ENCODE measurements at places on chromosomes 2 and 18. TPM values are rescaled to one million over a fixed set of nuclear protein-coding genes. Genes with fewer than 3 reads are reported as not detected.

PDCD1 gene
- 0.39 TPM for total RNA-seq

GNLY gene
- total RNA-seq = 8.0 TPM

IL36B gene
- not detected for total RNA-seq

CYP27A1 gene
- total RNA-seq = 31.9 TPM

DNA sequence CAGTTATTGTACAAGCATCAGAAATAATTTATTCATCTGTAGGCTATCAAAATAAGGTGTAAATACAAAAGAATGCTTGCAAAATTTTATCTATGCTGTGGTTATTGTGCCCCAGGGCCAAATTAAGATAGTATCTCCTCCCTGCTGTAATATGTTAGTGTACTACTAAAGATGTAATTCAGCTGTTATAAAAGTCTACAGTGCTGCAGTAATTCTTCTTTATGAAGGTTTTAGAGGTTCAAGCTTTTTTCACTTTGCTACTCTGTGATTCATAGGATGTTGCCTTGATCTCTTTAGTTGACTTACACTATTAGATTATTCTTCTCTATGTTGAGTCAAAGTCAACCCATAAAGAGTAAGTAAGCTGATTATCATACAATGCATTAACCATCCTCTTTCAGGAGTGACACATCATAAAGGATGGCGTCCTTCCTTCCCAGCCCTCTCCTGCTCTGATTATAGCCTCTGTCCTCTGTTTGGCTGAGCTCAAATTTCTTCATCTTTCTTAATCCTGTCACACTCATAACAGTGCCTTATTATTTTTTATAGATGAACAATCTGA, 29.3 kb upstream of the DYNAP start:
- no peak overlapping the region for H3K4me3 ChIP-seq
- no peak for DNase-seq
- H3K36me3 ChIP-seq = no peaks in the 10 kb centered on the region
- no peaks in the 10 kb centered on the region for H3K27me3 ChIP-seq

- H3K27ac ChIP-seq = no peak overlapping the region
- no peak for DNase-seq
- peaks cover 2% of the 10 kb centered on the region for H3K27me3 ChIP-seq
- H3K4me3 ChIP-seq = no peak overlapping the region
- H3K4me1 ChIP-seq = no peaks in the 10 kb centered on the region
Measured at GRCh38 chr2:27569398-27569797, 13.4 kb upstream of the ZNF512 start.

- peak; percentile 87 for DNase-seq
- no peaks in the 10 kb centered on the region for H3K27me3 ChIP-seq
Measured at GRCh38 chr2:190407662-190408537, at the start of gene MFSD6. Gene MFSD6, plus strand, starts transcription at chr2:190408355. Its CDS starts 27,675 bp downstream, at chr2:190436030.

- H3K27me3 ChIP-seq = no peaks in the 10 kb centered on the region
- H3K36me3 ChIP-seq = no peaks in the 10 kb centered on the region
- no peak overlapping the region for H3K27ac ChIP-seq
- peak; percentile 75 for DNase-seq
- peaks cover 8% of the 10 kb centered on the region for H3K4me1 ChIP-seq
- H3K4me3 ChIP-seq = no peak overlapping the region
Measured at GRCh38 chr18:63155169-63155852, 164.3 kb downstream of the BCL2 start.

GRCh38 chr2:190744041-190744440, 95.2 kb downstream of the NAB1 start:
- H3K4me1 ChIP-seq = no peaks in the 10 kb centered on the region
- no peaks in the 10 kb centered on the region for H3K36me3 ChIP-seq
- H3K4me3 ChIP-seq = no peak overlapping the region
- no peak overlapping the region for H3K27ac ChIP-seq
- DNase-seq = no peak
- H3K27me3 ChIP-seq = no peaks in the 10 kb centered on the region

DNA sequence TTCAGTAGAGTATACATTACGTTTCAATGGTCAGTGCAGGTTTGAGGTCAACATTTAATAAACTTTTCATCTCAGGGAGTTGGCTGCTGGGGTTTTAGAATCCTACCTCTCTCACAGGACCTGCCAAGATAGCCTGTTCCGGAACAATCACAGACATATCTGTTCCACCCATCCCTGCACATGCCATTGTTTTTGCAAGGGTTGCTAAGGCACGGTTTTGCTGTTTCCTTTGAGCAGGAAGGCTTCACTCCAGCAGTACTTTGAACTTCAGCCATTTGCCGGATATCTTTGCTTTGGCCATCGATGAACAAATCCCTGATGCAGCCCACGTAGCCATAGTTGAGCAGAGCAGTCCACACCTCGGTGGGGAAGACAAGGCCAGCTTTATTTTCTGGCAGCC, 493.8 kb downstream of the NRXN1 start:
- H3K36me3 ChIP-seq = no peaks in the 10 kb centered on the region
- no peak for DNase-seq
- H3K4me3 ChIP-seq = no peak overlapping the region
- H3K4me1 ChIP-seq = no peaks in the 10 kb centered on the region
- H3K27me3 ChIP-seq = no peaks in the 10 kb centered on the region
- no peak overlapping the region for H3K27ac ChIP-seq

DNA sequence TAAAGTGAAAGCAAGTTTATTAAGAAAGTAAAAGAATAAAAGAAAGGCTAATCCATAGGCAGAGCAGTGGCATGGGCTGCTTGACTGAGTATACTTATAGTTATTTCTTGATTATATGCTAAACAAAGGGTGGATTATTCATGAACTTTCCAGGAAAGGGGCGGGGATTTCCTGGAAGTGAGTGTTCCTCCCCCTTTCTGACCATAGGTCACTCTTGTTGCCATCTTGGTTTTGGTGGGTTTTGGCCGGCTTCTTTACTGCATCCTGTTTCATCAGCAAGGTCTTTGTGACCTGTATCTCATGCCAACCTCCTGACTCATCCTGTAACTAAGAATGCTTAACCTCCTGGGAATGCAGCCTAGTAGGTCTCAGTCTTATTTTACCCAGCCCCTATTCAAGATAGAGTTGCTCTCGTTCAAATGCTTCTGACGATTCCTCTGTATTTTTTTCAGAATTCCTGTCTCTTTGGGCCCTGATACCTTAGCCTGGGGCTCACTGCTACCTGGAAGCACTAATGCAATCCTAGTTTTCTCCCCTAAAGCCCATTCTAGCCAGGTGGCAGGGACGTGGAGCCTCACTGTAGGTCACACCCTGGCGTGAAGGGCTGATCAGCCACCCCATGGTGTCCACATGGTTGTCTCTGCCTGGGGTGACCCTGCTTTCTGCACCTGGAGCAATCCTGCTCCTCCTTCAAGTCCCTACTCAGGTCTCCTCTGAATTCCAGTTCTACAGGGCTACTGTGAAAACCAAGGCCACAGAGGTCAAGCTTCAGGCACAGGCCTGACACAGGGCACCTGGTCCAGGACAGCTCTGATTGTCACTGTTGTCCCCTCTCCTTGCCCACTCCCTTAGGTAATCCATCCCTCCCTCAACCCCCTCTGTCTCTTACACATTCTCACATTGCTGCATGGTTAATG, 6.0 kb upstream of the SLC35F6 start:
- no peaks in the 10 kb centered on the region for H3K36me3 ChIP-seq
- no peak overlapping the region for H3K4me3 ChIP-seq
- H3K4me1 ChIP-seq = no peaks in the 10 kb centered on the region

DNA sequence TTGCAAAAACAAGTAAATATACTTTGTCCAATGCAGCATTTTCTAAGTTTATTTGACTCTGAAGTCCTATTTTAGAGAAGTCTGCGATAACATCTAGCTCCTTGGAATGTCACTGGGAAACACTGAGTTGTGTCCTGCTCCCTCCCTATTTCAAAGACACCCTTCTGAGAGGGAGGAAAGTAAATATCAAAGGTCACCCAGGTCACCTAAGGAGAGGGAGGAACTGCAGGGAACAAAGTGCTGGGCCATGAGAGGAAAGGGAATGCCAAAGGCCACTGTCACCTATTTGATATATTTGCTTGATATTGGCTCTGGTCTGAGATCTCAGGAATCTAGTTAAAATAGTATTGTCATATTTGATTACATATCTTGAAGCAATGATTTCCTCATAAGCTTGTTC, 201.3 kb downstream of the GCA start:
- H3K4me1 ChIP-seq = no peaks in the 10 kb centered on the region
- H3K27me3 ChIP-seq = no peaks in the 10 kb centered on the region
- DNase-seq = no peak

DNA sequence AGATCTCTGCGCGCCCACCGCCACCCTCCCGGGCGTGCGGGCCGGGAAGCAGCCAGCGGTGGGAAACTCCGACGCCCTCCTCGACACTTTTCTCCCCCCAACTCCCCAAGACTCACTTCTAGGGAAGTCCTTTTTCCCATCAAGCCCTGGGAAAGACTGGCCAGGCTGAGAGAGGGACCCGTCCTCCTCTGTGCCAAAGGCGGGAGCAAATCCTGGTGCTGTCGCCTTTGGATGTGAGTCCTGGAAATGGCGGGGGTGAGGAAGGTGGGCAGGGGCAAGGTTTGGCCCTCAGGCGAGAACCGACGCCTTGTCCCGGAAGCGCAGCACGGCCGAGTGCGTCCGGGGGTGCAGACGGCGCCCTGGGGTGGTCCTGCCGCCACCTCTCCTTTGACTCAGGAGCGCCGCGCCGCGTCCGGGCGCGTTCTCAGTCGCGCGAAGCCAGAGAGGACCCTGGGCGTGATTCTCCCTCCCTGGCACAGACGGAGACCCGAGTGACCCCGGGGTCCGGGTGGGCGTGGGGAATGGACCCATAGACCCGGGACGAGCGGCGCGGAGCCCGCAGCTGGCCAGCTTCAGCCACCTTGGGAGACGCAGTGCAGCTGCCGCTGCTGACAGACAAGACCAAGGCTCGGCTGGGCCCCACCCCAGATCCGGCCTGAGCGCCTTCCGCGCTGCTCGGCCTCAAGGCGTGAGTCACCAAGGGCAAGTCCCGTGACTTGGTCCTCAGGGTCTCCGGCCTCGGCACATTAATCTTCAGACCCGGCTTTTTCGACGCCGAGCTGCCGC, 3.5 kb upstream of the LBX2 start:
- H3K36me3 ChIP-seq = peaks cover 1% of the 10 kb centered on the region
- no peaks in the 10 kb centered on the region for H3K4me1 ChIP-seq
- DNase-seq = peak; percentile 93
- H3K27ac ChIP-seq = no peak overlapping the region
- no peak overlapping the region for H3K4me3 ChIP-seq
- H3K27me3 ChIP-seq = no peaks in the 10 kb centered on the region

GRCh38 chr18:11780042-11780441, 71.2 kb upstream of the CHMP1B start:
- H3K36me3 ChIP-seq = no peaks in the 10 kb centered on the region
- H3K27ac ChIP-seq = no peak overlapping the region
- no peak for DNase-seq
- H3K4me3 ChIP-seq = no peak overlapping the region
- no peaks in the 10 kb centered on the region for H3K4me1 ChIP-seq

GRCh38 chr18:78612801-78613200, 366.8 kb upstream of the SALL3 start:
- no peaks in the 10 kb centered on the region for H3K36me3 ChIP-seq
- H3K4me3 ChIP-seq = no peak overlapping the region
- DNase-seq = no peak
- H3K27me3 ChIP-seq = no peaks in the 10 kb centered on the region

DNA sequence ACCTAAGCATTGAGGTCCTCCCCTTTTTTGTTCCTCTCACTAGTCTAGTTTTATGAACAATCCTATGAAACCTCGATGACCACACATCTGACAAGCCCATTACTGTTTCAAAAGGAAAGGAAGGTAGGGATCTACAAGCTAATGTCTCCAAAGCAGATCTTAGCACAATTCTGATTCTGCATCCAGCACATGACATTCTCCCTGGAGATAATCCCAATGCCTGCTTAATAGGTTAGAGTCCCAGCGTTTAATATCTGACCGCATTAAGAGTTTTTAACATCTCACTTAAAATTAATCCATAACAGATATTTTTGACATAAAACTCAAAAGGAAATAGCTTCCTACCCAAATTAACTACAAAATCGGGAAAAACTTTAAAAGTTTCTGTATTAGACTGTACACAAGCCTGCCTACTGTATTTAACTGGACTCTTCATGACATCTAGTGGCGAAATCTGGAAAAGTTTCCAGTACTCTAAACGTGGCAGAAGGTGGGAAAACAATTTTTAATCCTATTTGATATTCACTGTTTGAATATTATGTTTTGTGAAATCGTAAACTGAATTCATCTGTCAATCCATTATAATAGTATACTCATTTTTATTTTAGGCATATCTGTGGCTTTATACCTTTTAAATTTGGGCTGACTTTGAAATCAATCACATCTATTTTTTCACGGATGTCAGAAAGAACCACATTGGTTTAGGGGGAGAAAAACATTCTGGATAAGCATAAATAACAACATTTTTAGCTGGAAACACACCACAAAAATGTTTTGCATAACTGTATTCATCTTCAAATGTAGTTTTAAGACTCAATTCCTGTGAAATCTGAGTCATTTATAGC, 62.4 kb downstream of the TXNL1 start:
- H3K4me3 ChIP-seq = no peak overlapping the region
- no peaks in the 10 kb centered on the region for H3K27me3 ChIP-seq
- H3K4me1 ChIP-seq = peaks cover 2% of the 10 kb centered on the region
- DNase-seq = no peak
- no peaks in the 10 kb centered on the region for H3K36me3 ChIP-seq

DNA sequence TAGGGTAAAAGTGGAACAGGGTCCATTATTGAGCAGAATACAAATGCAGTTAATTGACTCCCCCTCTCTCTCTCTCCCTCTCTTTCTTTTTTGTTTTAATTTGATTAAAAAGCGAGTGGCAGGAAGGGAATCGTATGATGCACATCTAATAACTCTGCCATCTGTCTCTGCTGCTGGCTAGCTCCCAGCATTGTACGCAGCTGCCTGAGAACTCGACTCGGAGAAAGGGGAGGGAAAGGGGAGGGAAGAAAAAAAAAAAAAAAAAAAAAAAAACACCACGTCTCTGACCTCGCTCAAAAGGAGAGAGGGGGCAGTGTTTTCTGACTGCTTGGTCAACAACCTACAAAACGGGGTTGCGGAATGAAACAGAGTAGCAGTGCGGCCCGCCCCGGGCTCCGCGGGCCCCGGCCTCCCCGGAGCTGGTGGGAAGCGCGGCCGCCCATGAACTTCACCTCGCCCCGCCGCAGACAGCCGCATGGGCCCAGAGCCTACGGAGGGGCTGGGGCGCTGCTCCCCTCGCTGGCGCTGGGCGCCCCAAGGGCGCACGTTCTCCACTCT, 265.7 kb downstream of the TCF4 start:
- no peaks in the 10 kb centered on the region for H3K27me3 ChIP-seq
- no peaks in the 10 kb centered on the region for H3K4me1 ChIP-seq
- H3K27ac ChIP-seq = peak overlapping the region; percentile 32
- peak; percentile 92 for DNase-seq
- no peaks in the 10 kb centered on the region for H3K36me3 ChIP-seq
- peak overlapping the region; percentile 96 for H3K4me3 ChIP-seq

GRCh38 chr2:76120176-76120575, 409.5 kb upstream of the GCFC2 start:
- H3K27ac ChIP-seq = no peak overlapping the region
- H3K4me3 ChIP-seq = no peak overlapping the region
- DNase-seq = no peak
- H3K4me1 ChIP-seq = no peaks in the 10 kb centered on the region

GRCh38 chr2:191913796-191914195, 66.9 kb upstream of the CAVIN2 start:
- no peak overlapping the region for H3K4me3 ChIP-seq
- no peak overlapping the region for H3K27ac ChIP-seq
- H3K27me3 ChIP-seq = no peaks in the 10 kb centered on the region
- no peaks in the 10 kb centered on the region for H3K4me1 ChIP-seq
- H3K36me3 ChIP-seq = no peaks in the 10 kb centered on the region
